Globus pallidus (tissue), 1 donor: ENCODE measurements at places on chromosomes 7 and 10.

DNA sequence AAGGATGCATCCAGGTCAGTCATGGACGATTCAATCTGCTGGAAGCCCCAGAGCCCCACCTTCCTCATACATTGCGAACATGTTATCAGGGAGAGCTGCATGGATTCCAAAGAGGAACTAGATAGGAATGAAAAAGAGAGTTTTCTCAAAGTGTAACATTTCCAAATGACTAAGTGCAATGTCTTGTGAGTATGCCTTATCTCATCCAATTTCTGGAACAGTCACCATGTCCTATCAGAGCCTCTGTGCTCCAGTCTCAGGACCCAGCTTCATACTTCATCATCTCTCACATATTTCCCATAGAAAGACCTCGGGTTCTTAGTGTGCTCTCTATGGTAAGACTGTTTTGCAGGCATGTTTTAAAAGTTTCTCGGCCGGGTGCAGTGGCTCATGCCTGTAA, 26.8 kb downstream of the ZC3HC1 start:
- DNase-seq, result no peak

DNA sequence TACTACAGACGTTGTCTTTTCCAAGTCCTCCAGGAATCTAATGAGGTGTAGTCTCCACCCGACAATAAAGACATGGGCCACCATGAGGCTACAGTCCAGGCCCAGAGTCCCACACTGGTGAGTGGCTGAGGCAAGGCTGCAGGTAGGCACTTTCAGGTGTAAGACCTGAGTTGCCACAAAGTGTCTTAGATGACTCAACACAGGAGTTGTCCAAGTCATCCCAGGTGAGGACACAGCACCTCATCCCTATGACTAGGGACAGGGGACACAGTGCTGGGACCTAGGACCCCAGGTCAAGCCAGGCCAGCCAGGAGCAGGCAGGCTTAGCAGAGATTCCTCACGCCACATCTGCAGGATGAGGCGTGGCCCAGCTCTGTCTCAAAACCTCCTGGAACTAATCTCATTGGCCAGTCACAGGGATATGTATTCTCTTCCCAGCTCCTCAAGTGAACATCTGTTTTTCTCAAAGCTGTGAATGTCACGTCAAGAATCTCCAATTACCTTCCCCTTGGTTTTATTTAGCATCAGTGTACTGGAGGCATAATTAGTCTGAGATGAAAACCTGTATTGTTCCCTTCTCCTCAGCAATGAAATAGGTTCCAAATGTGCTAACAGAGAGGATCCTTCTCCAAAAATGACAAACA, 254.6 kb downstream of the GRID1 start:
- DNase-seq, result no peak

- DNase-seq, result no peak
Measured at GRCh38 chr10:110304394-110304779, 333 bp downstream of the SMNDC1 start.

GRCh38 chr7:132176719-132177118, 399.6 kb downstream of the PLXNA4 start:
- no peak for DNase-seq

DNA sequence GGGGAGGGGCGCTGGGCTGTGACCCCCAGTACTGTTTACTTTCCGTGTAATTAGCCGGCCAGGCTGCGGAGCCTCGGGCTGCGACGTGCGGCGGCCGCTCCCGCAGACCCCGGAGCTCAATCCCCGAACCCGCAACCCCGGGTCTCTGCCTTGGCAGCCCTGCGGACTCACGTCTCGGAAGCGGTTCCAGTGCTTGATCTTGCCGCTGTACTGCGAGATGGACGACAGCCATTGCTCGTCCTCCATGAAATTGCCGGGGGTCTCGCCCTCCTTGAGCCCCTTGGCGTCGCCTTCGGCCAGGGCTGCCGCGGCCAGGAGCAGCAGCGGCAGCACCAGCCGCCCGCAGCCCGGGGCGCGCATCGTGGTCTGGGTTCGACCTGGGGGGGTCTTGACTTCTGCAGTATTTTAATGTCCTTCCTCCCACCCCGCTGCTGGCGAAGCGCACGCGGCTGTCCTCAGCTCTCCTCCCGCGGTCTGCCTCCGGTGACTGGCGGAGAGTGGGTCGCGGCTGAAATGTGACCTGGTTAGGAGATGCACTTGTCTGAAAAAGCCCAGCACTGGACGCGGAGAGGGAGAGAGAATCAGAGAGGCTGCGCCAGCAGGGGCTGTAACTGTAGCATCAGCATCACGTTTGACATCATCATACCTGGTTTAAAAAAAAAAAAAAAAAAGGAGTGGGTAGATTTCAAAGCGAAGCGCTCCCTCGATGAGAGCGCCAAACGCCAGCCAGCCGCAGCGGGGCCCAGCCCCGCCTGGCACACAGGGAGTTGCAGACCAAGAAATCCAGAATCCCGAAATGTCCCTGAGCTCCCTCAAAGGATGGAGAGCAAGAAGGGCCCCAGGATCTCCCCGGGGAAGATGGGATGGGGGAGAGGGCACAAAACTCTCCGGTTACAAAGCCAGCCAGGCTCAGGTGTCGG, at the start of gene SPOCK2:
Gene SPOCK2, minus strand, starts transcription at position 583 of the 920 bp plus-strand sequence. Its CDS starts 223 bp downstream, at position 360.
- DNase-seq, result peak; percentile 42

- no peak for DNase-seq
Measured at GRCh38 chr7:90007001-90007654, 147.1 kb upstream of the STEAP1 start.
